CD4-positive, alpha-beta T cell treated with Interleukin-10 for 1 hour (primary cell): ENCODE measurements at places on chromosomes 7 and 10.

DNA sequence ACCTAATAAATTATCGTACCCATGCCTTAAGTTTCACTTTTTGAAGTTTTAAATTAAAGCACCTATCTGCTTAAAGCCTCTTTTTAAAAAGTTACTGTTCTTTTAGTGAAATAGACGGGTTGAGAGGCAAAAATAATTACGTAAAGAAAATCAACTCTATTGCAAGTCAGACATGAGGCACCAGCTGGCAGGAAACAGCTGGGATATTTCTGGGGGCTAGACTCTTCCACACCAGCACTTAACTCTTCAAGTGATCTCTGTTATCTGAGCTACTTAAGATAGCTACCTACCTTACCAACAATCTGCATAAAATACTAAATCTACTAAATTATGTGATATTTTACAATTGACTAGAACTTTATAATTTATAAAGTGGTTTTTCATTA is 35.8 kb downstream of the GBF1 start:
- DNase-seq: no peak

DNA sequence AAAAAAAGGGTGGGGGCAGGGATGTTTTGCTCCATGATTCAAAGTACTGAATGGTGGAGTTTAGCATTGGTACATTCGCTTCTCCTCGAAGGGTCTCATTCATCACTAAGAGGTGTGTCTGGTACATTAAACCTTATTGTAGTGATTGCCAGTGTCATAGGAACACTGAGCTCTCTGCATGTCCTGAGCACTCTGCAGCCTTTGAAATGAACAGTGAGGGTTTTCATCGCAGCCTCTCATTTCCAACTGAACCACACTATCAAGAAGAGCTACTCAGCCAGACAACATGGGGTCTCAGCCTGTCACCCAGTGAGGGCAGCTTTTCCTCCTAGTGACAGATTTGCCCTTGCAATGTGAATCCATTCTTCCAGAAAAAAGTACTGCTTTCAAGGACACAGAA is 7.6 kb upstream of the DEPP1 start:
- no peak for DNase-seq

DNA sequence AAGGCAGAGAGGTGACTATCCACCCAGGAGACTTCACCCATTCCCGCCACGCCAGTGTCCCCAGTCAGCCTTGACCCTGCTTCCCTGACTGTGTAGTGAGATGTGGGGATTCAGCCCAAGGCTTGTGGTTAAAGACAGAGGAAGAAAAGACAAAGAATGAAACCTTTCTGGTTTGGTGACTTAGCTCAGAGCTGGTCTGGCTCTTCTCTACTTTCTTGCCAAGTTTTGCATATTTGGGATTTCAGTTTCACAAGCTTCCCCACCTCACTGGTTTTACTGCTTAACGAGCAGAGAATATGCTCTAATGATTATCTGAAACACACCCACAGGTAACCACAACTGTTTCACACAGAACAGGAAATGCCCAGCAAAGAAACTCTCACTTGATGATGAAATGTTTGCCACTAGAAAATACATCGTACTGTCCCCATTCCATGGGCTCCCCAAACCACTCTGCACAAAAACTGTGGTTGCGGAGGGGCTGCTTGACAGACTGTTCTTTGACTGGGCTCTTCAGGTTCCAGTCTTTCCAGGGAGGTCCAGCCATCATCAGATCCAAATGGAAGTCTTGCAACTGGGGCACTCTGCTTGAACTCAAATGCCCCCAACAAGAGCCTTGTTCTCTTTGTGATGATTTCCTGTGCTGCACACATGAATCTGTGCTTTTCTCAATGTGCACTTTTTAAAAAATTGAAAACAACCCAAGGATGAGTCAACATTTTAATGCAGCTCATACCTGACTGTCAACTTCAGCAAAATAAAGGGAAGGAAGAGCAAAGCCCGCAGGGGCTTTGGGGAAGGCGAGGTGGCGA is 95.5 kb downstream of the CTBP2 start:
- DNase-seq: peak; percentile 25

GRCh38 chr7:139702811-139703486 is 74.8 kb downstream of the HIPK2 start:
- DNase-seq: no peak

- no peak for DNase-seq
Measured at GRCh38 chr7:7176406-7177043, 5.8 kb upstream of the C1GALT1 start.

DNA sequence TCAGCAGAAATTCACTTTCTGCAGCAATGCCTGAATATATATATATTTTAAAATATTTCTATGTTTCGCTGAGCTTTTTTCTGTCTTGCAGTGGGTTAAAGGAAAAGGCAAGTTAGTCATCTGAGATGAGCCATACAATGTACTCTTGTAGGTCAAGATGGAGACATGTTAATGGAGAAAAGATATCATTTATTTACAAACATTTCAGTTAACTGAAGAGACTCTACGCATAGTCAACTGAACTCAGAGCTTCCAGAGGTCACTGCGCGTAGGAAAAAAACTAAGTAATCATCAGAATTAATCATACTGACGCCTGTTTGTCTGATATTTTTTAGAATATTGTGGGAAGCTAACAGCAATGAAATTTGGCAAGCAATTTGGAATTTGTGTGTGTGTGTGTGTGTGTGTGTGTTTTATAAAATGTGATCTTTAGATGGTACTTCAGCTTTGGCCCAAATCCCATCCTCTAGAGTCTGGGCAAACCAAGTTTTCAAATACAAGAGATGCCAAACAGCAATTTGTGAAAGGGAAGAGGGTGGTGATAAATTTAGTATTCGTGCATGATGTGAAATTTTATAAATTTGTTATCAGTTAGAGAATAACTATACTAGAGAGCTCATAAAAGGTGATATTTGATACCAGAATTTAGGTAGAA is 193.9 kb upstream of the AGR3 start:
- no peak for DNase-seq

DNA sequence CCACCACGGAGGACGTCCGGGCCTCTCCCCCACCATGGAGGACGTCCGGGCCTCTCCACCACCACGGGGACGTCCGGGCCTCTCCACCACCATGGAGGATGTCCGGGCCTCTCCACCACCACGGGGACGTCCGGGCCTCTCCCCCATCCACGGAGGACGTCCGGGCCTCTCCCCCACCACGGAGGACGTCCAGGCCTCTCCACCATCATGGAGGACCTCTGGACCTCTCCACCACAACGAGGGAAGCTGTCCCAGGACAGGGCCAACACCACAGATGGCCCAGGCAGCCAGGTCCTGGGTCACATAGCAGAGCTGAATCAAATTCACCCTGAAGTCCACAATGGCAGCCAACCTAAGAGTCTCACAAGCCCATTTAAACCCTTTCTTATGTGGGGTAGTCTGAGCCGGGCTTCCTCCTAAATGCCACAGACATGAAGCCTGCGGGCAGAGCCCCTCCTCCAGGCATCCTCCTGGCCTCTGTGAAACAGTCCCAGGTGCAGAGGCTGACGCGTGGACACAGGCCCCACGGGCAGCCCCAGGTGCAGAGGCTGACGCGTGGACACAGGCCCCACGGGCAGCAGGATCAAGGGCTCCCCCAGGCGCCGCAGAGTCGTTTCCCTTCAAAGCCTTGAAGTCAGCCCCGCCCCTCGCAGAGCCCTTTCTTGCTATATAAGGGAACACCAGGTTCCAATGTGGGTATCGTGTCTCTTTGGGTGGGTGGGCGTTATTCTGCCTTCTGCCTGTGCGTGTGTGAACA is 47.0 kb downstream of the FOXL3 start:
- no peak for DNase-seq

DNA sequence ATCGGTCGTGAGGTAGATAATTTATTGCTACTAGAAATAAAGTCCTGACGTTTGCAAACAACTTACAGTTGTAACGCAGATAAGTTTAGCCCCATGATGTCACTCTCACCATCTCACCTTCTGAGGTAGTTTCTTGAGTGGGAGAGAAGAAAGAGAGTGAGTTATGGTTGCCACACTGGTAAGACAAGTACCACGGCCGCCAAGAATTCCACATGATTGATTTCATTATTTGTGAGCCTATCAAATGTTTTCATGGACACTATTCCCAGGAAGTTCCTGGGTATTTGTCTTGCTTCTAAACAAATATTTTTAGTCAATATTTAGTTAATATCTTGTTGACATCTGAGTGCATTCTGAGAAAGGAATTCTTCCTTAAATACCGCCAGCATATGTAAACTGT is 339.4 kb upstream of the KIAA1217 start:
- no peak for DNase-seq

GRCh38 chr10:31350891-31351290 is 31.9 kb downstream of the ZEB1 start:
- DNase-seq: no peak

DNA sequence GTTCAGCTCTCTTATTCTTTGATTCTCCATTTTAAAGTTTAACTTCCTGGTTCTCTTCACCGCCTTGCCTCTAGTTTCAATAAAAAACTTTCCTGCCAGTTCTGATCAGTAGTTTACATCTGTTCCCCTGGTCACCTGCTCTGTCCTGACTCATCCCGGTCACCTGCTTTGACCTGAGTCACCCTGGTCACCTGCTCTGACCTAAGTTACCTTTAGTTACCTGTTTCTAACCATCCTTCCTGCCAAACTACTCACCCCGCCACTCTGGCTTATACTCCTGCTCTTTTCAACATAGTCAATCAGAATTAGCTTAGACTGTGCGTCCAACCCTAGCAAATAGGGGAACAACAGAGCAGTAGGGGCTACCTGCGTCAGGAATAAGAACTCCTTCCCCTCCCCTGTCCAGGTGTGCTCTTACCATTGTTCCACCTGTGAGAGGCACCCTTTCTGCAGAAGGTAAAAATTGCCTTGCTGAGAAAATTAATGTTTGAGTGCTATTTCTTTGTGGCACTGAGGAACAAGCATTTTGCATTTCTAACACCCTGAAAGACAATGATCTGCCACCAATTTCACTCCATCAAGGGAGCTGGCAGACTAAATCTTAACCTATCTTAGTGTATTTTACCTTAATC is 263.6 kb downstream of the DOCK4 start:
- no peak for DNase-seq

DNA sequence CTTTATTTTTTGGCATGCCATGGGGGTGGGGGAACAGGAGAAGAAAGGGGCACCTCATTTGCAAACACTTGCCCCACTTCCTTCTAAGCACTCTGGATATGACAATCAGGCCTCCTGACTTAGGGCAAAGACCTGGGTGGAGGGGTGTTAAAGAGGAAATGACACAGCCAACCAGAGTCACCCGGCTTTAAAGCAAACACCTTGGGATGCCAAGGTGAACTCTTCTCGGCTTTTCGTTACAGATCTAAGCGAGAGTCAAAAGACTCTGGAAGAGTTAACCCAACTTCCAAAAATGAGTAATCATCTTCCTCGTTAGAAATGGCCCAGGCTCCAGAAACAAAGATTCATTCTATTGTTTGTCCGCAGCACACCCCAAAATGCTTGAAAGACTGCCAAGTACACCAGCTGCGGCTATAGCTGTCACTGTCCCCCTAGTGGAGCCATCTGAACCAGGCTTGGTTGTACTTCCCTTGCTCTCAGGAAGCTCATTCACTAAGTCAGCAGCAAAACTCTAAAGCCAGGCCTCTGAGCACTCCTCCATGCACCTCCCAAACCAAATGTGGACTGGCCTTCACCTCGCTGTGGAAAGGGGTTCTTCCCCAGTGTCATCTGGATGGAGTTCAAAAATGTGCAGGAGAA is 24.8 kb downstream of the FAM53B start:
- peak; percentile 83 for DNase-seq

GRCh38 chr7:131183072-131183471 is 144.6 kb upstream of the MKLN1 start:
- no peak for DNase-seq

DNA sequence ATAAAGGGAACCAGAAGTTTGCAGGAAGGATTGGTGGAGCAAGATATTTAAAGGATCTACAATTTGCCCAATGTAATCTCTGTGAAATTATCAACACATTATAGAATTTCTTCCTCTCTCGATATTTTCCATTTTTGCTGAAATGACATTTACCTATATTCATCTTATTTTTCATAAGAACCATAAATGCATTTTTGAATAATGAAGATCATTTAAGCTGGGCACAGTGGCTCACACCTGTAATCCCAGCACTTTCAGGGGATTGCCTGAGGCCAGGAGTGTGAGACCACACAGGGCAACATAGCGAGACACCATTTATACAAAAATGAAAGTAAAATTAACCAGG is 37.7 kb downstream of the CCDC71L start:
- no peak for DNase-seq

DNA sequence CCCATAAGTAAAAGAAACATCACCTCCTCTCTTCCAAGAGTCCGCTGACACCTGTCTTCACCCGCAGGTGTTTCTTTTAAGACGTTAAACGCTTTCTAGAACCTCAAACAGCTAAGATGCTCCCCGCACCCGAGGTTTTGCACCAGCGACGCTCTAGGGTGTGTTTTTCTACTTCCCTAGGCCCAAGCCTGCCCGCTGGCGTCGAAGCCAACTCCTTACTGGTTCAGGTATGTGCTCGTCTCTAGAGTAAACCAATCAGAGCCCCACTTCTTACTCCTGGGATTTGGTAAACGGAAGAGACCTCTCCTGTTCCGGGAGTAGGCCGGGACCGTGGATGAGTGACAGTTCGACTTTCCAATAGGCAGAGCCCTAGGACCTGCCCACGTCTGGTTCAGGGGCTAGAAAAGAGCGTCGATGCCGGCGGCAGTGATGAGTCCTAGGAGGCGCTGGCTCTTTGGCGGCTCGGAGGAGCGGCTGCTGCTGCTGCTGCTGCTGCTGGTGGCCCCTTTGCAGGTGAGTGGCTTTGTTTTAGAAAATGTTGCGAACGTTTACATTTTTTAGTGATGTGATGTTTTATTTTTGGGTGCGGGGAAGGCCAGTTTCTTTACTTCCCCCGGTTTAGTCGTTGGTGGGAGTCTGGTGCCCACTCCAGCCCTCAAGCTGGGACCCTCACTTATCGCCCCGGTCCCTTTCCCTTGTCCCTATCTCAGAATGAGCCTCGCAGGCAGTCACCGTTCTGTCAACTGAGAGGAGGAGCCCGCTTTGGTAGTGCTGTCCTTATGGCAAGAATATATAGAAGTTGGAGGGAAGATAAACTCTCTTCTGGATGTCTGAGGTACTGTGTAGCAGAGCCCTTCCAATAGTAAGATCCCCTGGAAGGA is at the start of gene BPGM:
Gene BPGM, plus strand, starts transcription at position 429 of the 881 bp plus-strand sequence. CDS start 14,655 bp downstream, outside the sequence.
- DNase-seq: peak; percentile 100

GRCh38 chr7:48411619-48412018 is 240.4 kb downstream of the ABCA13 start:
- no peak for DNase-seq

- no peak for DNase-seq
Measured at GRCh38 chr10:114068054-114068707, 24.5 kb downstream of the ADRB1 start.

- DNase-seq: no peak
Measured at GRCh38 chr7:113915956-113916355, 2.9 kb downstream of the PPP1R3A start.

GRCh38 chr10:107994621-107995270 is 830.2 kb upstream of the SORCS1 start:
- DNase-seq: no peak
